ENCODE measurements at places on chromosomes 13 and 19.

- DNase-seq = no peak
Observed at GRCh38 chr19:33000510-33000909, 28.5 kb downstream of the FAAP24 start.

GRCh38 chr19:29678484-29679106, 13.3 kb downstream of the PLEKHF1 start:
- DNase-seq = no peak

- no peak for DNase-seq
Observed at GRCh38 chr13:109626386-109627171, 159.8 kb downstream of the IRS2 start.

GRCh38 chr19:58091251-58091995, 6.6 kb downstream of the ZSCAN18 start:
- no peak for DNase-seq

DNA sequence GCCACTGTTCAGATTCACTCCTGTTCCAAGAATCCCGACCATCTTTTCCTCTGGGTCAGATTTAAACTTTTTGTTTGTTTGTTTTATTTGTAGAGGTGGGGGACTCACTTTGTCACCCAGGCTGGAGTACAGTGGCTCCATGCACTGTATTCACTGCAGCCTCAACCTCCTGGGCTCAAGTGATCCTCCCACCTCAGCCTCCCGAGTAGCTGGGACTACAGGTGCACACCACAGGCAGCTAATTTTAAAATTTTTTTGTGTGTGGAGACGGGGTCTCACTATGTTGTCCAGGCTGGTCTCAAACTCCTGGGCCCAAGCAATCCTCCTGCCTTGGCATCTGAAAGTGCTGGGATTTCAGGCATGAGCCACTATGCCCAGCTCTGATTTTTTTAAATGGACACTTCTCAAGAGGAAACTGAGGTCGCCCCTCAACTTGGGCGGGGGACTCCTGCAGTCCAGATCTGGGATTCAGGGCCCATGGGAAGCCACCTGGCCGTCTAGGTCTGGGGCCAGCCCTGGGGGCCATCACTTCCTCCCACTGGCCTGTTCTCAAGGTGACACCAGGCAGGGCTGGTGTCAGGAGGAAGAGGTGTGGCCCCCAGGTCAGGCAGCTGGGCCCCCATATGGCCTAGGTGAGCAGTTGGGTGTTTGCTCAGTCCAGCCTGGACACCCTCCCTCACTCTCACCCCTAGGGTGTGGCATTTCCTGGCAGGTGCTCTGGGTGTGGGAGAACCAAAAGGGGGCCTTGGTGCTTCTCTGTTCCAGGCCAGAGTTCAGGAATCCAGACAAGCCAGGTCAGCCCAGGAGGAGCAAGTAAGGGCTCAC, 1.3 kb downstream of the B3GNT3 start:
- DNase-seq = no peak

GRCh38 chr19:33704271-33704670, 82.5 kb downstream of the CHST8 start:
- no peak for DNase-seq

DNA sequence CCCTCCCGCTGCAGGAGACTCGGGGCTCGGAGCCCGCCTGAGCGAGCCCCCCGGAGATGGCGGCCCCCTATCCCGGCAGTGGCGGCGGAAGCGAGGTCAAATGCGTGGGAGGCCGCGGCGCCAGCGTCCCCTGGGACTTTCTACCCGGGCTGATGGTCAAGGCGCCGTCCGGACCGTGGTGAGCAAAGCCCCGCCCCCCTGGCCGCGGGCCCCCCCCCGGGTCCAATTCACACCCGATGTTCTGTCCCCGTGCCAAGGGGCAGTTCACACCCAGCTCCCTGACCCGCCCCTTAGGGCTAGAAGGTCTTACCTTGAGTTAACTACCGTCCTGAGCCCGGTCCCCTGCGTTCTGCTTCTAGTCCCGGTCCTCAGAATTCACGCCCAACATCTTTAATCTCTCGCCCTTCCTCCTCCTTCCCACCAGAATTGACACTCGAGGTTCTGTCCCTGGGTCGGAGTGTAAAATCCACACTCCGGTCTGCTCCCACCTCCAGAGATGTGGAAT, 1.4 kb downstream of the NPAS1 start:
- no peak for DNase-seq

- no peak for DNase-seq
Observed at GRCh38 chr13:26458196-26458749, 99.2 kb upstream of the WASF3 start.

- DNase-seq = no peak
Observed at GRCh38 chr13:105663182-105663581, 872.3 kb downstream of the EFNB2 start.

DNA sequence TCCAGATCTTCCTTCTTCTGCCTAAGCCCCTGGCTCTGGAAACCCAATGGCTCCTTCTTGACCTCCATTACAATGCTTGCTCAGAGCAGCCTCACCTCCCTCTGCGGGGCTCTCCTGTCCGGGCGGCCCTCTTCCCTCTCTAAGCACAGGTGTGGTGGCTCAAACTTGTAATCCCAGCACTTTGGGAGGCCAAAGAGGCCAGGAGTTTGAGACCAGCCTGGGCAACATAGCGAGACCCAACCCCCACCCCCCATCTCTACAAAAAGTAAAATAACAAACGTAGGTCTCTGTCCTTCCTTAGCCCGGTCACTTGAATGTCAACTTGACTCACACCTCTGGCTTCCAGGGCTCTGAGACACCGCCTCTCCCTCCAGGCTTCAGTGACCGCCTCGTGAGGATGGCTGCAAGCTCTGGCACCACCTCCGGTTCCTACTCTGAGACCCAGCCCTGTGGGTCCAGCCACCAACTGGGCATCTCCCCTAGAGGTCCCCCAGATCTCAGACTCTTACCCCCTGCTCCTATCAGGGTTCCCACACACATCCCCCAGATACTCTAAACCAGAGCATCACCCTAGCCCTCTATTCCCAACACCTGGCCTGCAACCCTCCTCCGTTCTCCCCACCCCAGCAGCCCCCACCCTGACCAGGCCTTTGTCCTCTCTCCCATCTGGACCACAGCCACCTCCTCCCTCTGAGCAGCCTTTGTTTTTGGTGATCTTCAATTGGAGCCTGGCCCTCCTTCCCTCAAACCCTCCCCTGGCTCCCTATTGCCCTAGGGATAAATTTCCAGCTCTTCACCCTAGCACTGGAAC, 4.7 kb upstream of the TLE2 start:
- DNase-seq = no peak

- no peak for DNase-seq
Observed at GRCh38 chr13:53638040-53638439, 609.4 kb downstream of the OLFM4 start.

- DNase-seq = no peak
Observed at GRCh38 chr13:22050951-22051563, 380.2 kb downstream of the FGF9 start.

DNA sequence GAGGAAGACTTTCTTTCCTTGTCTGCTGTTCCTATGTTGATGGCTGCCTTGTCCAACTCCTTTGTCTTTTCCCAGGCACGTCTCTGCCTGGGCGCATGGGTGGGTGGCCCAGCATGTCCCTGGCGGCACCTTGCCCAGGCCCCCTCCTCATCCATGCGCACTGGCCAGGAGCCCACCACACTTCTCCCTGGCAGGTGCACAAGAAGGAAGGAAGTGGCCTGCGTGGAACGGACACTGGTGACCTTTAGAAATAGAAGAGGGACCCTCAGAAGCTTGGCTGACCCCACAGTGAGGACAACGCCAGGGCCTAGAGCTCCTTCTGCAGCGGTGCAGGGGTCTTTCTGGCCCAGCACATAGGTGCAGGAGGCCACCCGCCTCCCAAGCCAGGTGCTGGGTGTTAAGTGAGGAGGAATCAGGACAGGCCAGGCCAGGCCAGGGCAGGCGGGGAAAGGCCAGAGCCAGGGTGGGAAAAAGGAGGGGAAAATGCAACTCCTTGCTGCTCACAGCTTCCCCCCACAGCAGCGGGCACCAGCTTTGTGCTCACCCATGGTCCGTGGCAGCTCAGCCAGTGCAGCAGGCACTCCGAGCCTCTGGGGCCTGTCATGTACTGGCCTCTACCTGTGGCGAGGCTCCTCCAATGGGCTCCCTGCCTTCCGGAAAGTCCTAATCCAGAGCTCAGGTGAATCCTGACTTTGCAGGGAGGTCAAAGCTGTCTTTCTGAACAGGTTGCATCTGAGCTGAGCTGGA, 104.0 kb downstream of the SOX1 start:
- DNase-seq = no peak
